Astrocyte (in vitro differentiated cells and primary cell): ENCODE measurements at places on chromosomes 7 and 10.
A peak's percentile ranks its signal among the peaks of the same experiment; 100 is the strongest.

DNA sequence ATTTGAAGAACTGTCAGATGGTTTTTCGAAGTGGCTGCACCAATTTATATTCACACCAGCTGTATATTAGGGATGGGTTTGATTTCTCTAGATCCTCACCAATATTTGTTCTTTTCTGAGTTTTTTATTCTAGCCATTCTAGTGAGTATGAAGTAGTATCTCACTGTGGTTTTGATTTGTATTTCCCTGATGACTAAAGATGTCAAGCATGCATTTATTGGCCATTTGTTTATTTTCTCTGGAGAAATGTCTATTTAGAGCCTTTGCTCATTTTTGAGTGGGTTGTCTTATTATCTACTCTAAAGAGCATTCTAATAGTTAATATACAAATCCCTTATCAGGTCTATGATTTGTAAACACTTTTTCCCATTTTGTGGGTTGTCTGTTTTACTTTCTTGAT lies 123.9 kb downstream of the PCLO start:
- peak; percentile 22 for DNase-seq

DNA sequence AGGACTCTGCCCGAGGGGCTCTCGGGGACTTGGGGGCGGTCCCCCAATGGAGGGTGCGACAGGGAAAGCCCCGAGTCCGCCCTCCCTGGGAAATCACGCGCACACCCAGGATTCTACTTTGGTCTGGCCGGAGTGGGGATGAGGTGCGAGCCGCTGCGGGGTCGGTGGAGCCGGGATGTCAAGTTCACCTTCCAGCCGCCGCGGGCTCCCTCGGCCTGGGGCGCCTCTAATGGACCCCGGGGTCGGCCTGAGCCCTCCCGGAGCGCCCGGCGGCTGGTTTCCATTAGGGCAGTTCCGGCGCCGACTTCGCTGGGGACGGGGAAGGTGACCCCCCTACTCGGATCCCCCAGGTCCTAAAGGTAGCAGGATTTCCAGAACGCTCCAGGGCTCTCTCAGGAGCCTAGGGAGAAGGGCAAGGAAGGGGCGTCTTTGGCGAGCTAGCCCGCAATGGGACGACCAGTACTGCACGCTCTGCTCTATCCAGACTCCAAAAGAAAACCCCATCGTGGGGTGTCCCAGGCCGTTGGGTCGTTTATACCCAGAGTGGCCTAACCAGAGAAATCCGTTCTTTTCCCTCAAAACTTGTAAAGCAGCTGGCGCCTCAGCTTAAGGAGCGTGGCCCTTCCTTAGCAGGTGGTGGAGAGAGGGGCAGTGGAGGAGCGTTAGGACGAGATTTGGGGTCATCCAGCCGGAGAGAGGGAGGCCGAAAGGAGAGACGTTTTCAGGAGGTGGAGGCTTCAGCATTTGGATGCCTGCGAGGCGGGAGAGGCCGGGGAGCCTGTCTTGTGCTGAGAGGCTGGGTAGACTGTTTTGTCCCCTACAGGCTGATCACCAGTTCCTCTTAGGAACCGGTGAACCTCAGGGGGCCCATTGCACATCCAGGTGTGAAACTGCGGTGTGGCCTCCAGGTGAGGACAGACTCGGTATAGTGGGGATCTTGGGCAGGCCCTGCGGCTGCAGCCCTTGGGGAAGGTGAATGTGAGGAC lies 860 bp upstream of the WDR86 start:
- DNase-seq = no peak

DNA sequence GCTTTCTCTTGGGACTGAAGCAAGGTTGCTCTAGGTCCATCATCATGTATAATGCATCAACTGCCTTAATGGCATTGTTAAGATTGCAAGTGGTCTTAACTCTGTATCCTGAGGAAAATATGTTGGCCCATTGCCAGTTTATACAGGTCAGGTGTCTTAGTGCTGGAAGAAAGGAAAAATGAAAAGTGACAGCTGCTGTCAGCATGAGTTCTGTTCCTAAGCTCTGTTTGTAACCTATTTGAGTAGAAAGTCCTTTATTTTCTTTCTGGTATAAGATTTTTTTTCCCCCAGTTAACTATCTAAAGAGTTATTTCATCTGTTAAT lies 127.2 kb downstream of the SRI start:
- no peak for DNase-seq

- no peak for DNase-seq
These were observed 33.6 kb downstream of the RHEB start for GRCh38 chr7:151486074-151486473.

- no peak for DNase-seq
These were observed 304.5 kb upstream of the LRRN3 start for GRCh38 chr7:110786328-110786965.

- DNase-seq = no peak
These were observed 289.7 kb downstream of the FRMD4A start for GRCh38 chr10:14040787-14041631.

DNA sequence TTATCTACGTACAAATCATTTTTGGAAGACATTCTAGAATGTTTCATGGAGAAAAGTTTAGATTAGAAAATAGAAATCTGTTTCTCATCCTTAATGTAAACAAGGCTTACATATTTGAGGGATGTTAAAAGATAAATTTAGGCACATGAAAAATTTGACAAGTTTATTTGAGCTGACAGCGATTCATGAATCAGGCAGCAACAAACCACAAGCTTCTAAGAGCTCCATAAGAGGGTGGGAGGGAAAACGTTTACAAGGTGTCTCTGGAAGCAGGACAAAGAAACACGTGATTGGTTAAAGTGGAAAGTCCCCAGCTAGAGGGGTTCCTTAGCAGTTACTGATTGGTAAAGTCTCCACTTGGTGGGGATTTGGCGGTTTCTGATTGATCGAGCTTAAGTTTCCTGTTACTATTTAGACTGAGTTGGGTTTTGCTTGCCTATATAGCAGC lies 228.9 kb upstream of the PITRM1 start:
- DNase-seq = peak; percentile 92

- no peak for DNase-seq
These were observed 133.9 kb downstream of the PRPF18 start for GRCh38 chr10:13720699-13721098.

DNA sequence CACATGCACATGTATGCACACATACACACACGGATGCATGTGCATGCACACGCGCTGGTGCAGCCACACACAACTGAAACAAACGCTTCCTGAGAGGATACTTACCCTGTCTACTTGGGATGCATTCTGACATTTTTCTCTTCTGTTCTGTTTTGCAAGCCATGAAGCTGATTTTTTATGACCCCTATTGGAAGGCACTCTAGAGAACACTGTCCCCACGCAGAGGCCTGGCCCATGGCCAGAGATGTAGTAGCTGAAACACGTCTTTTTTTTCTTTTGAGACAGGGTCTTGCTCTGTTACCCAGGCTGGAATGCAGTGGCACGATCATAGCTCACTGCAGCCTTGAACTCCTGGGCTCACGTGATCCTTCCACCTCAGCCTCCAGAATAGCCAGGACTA lies 47.9 kb downstream of the VWA2 start:
- DNase-seq = no peak

DNA sequence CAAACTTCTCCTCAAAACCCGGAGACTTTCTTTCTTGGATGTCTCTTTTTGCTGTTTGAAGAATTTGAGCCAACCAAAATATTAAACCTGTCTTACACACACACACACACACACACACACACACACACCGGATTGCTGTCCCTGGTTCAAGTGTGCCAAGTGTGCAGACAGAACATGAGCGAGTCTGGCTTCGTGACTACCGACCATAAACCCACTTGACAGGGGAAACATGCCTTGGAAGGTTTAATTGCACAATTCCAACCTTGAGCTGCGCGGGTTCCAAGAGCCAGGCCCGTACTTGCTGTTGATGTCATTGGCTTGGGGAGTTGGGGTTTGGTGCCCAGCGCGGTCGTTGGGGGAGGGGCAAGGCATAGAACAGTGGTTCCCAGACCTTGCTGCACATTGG lies 1.7 kb downstream of the EGFR start:
- peak; percentile 70 for DNase-seq

DNA sequence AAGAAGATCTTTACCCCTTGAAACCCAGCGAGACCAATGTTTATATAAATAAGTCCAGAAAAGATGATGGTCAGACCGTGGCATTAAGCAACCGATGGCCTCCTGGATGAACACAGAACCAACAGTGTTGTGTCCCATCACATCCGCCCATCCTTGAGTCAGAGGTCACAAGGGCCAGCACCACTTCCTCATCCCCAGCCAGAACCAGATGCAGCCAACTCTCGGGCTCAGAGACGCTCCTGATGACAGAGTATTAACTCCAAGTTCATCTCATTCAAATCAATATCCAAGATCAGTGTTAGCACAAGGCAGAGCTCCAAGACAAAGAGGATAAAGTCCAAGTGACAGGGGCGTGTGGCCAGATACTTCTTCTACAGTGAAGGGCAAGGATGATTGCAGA lies 63.5 kb downstream of the FAM53B start:
- DNase-seq = no peak

GRCh38 chr7:16661924-16662323 lies 15.9 kb downstream of the BZW2 start:
- no peak for DNase-seq

- DNase-seq = peak; percentile 84
These were observed 242.0 kb downstream of the AUTS2 start for GRCh38 chr7:69840248-69840647.

DNA sequence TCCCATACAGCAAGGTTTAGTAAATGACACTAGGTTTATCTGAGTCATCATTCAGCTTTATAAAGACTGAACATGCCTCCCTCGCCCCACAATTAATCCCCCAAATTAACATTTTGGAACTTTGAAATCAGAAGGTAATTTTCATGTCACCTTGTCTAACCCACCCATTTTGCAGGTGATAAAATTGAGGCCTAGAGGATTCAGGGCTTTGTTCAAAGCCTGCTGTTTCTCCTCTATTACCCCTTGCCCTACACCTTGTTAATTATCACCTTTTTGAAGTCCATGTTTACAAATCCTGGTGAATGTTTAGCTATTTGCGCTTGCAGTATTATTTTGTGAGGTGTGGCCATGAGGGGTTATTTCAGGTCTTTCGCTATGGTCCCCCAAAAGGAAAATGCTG lies 120.5 kb downstream of the RTKN2 start:
- no peak for DNase-seq

GRCh38 chr7:66265566-66265965 lies 60.4 kb downstream of the TPST1 start:
- DNase-seq = no peak

DNA sequence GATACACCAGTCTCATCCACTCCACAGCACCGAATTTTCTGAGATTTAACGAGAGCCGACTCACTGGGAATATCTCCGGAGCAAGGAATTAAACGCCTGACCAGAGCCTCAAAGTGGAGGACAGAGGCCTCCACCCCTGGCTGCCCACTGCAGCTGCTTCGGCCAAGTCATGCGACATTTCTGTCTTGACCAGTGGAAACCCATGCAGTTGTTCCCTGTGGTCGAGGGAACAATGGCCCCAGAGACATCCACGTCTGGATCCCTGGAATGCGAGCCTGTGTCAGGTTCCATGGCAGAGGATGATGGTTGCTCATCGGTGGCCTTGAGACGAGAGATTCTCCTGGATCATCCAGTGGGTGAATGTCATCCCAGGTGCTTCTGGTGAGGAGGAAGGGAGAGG lies 65.7 kb upstream of the INSIG1 start:
- no peak for DNase-seq

DNA sequence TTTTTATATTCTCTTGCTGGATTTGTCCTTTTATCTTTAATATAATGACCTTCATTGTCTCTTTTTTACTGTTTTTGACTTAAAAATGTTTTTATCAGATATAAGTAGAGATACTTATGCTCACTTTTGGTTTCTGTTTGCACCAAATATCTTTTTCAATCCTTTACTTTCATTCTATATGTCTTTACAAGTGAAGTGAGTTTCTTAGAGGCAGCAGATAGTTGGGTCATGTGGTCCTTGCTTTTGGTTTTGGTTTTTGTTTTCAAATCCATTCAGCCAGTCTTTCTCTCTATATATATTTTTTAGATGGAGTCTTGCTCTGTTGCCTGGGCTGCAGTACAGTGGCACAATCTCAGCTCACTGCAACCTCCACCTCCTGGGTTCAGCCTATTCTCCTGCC lies 932.4 kb upstream of the LRRTM3 start:
- DNase-seq = no peak

DNA sequence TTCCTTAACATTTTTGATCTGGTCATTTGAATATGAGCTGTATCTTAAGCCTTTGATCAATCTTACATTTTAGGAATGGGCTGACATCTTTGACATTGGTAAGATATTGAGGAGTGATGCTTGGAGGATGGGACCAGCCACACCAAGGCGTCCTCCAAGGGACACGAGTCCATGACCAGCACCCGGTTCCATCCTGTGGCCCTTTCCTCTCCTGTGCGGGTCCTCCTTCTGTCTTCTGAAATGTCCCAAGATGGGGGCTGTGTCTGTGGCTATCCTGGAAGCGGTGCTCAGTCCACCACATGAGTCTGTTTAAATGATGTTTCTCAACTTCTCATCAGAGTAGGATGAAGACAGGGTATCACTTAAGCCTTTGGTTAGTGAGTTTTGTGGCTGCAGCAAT lies 67.3 kb upstream of the SHH start:
- no peak for DNase-seq
